ENCODE measurements at places on chromosomes 11 and 22.

GRCh38 chr11:66407651-66408050 is 13.2 kb upstream of the NPAS4 start:
- DNase-seq: no peak

DNA sequence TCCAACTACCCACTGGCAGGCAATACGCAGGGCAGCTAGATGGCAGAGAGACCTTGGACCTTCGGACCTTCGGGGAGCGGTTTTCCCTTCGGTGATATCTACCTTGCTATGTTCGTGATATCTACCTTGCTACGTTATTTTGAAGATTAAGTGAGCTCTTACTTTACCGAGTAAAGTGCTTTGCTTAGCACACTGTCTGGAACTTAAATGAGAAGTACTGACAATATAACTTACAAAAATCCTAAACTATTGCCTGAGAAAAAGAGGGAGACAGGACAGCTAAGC is 1.0 kb upstream of the PRDM10 start:
- no peak for DNase-seq

DNA sequence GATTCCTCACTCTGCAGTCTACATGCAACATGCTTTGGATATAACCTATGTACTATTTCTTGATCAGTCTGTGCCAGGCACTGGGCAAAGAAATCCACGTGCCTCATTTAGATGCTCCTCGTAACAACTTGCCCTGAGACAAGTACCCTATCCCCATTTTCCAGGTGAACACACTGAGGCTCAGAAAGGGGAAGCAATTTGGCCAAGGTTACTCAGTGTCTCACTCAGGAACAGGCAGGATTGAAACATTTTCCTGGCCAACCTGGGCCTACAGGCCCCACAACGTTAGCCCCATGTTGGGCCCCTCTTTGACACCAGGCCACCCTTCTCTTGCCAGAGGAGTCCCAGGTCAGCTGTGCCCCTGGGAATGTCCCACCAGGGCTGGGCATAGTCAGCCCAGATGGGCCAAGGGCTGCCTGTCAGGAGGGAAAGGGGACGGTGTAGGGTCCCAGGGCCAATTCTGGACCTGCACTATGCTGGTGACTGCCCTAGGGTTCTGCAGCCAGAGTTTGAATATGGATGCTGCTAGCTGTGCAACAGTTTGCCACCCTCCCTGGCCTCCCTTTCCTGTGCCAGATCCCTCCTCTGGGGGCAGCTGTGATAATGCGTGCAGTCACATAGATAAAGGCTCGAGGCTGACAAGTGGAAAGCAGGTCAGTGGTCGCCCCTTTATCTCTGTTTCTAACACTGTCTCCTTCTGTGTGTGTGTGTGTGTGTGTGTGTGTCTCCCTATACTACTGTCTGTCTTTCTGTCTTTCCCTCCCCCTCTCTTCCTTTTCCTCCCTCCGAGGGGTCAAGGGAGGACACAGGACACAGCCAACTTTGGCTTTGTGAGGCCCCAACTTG is 10.4 kb upstream of the EMID1 start:
- no peak for DNase-seq

DNA sequence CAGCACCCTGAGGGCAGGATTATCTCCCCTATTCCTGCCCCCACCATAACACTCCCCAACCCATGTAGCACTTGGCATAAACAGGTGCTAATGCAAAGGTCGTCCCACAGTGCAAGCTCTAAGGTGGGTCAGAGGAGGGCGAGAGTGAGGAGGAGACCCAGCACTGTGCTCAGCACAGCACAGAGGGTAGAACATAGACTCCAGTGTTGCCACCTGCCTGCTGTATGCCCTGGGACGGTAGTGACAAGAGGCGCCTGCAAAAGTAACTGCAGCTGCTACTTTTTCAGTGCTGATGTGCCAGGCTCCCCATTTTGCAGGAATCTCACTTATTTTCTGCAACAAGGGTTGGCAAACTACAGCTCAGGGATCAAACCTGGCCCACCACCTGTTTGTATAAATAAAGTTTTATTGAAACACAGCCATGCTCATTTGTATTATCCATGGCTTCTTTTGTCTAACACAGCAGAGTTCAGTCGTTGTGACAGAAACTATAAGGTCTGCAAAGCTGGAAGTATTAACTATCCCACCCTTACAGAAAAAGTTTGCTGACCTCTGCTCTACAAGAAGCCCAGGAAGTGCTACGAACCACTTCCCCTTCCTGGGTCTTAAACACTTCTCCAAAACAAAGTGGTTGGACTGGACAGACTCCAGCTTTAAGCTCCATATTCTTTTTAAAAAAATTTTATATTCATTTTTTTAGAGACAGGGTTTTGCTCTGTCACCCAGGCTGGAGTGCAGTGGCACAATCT is 16.9 kb upstream of the CDC42BPG start:
- DNase-seq: no peak

DNA sequence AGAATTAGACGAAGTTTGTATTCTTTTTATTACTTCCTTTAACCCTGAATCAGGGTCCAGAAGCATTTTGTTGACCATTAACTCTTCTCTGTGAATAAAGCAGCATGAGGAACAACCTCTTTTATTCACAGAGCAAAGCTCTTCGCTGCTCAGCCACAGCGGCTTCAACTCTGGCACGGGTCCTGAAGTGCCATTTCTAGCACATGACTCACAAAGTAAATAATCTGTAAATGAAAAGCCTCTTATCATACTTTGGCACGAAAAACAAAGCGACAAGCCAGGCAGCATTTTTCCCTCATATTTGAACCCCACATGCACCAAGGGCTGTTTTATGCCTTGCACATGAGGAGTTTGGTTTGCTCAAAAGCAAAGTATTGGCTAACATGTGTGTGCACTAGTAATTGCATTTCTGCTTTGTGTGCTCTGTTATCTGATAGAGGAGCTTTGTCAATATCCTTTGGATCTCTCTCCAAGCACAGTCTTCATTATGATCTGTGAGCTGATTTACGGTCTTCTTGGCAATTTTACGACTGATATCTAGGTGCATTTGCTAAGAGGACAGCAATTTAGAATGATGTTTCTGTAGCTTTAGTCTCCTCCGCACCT is 33.0 kb upstream of the APOBEC3A start:
- no peak for DNase-seq

- no peak for DNase-seq
Measured at GRCh38 chr11:60469723-60470122, 14.1 kb downstream of the MS4A1 start.

GRCh38 chr22:50222508-50222907 is 21.7 kb downstream of the SELENOO start:
- DNase-seq: no peak

DNA sequence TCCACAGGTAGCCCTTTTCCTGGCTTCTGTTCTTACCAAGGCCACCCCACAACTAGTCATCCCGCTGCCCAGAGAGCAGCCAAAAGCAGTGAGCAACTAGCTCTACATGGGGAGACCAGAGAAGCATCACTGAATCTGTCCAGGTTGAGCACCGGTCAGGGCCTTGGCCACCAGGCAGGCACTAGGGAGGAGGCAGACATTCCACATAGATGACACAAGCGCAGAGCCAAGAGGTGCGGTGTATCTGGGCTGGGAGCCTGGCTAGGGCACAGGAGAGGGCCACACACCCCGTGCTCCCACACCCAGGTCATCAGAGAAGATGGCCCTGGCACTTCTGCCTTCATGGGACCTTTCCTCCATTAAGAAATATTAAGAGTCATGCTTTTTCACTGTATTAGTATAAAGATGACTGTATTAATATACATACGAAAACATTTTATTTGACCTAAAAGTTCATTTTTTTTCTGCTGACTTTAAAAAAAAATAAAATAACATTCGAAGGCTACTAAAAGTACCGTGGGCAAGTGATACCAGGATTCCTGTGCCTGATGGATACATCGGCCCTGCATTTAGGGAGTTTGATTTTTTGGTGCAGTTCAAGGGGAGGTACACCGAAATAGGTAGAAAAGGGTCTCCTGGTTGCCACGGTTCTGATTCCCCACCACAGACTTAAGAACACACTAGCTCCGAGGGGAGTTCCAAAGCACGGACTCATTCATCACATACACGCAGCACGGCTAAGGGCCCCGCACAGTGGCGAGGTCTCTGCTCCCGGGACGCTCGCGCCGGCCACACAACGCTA is 1.2 kb downstream of the DGCR2 start:
- DNase-seq: no peak

GRCh38 chr22:36197065-36197440 is 4.6 kb downstream of the APOL4 start:
- no peak for DNase-seq

DNA sequence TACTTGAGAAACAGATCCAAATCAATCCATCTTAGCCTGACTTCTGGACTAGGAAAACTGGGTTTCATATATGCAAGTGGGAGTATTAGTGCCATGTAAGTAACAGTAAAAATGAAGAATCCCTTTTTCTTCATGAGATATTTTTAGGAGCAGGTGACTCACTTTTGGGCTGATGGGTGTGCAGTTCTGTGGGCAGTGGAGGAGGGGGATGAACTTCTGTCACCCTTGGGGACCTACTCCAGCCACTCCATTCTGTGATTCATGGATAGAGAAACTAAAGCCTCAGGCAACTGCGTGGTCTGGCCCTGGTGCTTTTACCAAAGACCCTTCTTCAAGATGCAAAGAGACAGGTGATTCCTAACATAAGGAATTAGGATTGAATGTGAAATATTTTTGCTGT is 208.6 kb upstream of the NARS2 start:
- no peak for DNase-seq

- DNase-seq: no peak
Measured at GRCh38 chr11:77413850-77414460, 59.9 kb downstream of the PAK1 start.

DNA sequence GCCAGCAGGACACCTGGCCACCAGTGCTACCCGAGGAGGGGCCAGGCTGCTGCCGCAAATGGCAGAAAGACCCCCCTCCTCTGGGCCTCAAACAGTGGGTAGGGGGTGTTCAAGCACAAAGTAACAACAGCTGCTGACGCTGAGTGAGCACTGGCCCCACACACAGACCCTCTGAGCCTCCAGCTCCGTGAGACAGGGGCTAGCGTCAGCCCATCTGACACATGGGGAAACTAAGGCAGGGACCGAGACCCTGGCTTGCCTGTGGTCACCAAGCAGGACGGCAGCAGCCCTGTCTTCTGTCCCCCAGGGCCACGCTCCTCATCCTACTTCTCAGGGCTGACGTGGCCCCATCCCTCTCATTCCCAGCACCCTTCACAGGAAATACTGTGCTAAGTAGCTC is 36.5 kb downstream of the NUP50 start:
- no peak for DNase-seq

GRCh38 chr11:113593698-113594308 is 112.3 kb downstream of the TMPRSS5 start:
- no peak for DNase-seq

GRCh38 chr11:128628325-128628673 is 40.9 kb upstream of the ETS1 start:
- no peak for DNase-seq

GRCh38 chr22:49604732-49605302 is 222.9 kb downstream of the BRD1 start:
- no peak for DNase-seq

DNA sequence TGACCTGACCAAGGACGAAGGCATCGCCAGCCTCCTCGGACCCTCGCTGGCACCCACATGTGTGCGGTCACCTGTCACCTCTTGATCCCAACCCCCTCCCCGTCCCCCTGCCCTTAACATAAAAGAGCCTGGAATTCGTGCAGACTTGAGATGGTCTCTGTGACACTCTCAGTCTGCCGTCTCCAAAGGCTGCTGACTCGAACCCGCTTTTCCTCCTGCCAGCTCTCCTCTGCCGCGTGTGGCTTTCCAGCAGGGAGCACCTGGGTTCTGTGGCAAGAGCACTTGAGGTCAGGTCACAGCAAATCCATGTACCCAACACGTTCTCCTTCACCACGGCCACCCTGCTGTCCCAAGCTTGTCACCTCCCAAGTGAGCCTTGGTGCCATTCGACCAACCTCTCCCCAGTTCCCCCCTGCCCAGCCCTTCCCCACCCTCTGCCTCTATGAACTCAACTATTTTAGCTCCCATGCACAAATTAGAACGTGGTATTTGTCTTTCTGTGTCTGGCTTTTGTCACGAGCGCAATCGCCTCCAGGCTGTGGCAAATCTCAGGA is 207.6 kb downstream of the BRD1 start:
- DNase-seq: no peak

GRCh38 chr11:102416976-102417375 is 35.6 kb downstream of the TMEM123 start:
- no peak for DNase-seq

- no peak for DNase-seq
Measured at GRCh38 chr11:64888406-64888728, 9.9 kb upstream of the EHD1 start.

DNA sequence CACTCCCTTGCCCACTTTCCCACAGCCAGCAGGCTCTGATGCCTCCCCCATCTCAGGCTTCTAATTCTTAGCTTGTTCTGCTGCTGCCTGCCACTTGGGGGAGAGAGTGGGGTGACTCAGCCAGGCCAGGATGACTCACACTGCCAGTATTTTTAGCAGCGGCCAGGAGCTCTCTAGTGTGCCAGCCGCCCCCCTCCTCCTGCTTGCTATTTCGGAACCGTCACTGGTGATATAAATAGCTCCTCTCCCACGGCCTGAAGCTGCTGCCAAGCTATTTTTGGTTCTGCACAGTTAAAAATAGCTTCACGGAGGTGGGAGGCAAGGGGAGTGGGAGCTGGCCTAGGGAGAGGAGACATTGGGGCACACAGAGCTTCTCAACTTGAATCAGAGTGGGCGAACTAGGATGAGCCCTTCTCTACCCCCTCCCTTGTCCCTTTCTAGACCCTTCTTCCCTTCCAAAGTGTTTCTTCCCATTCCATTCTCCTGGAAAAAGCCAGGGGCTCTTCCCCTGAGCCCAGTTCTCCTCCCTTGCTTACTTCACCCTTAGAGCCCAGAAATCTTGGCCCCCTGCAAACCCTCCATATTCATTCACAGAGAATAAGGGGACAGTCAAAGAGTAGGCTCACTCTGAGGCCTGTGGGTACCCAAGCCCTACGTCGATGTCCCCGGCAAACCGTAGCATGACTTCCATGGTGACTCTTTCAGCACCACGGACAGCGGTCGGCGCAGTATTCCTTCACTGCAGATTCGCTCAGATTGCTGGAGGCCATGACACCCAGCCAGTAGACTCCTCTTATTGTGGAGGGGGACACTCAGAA is 2.5 kb upstream of the NPAS4 start:
- peak; percentile 42 for DNase-seq

DNA sequence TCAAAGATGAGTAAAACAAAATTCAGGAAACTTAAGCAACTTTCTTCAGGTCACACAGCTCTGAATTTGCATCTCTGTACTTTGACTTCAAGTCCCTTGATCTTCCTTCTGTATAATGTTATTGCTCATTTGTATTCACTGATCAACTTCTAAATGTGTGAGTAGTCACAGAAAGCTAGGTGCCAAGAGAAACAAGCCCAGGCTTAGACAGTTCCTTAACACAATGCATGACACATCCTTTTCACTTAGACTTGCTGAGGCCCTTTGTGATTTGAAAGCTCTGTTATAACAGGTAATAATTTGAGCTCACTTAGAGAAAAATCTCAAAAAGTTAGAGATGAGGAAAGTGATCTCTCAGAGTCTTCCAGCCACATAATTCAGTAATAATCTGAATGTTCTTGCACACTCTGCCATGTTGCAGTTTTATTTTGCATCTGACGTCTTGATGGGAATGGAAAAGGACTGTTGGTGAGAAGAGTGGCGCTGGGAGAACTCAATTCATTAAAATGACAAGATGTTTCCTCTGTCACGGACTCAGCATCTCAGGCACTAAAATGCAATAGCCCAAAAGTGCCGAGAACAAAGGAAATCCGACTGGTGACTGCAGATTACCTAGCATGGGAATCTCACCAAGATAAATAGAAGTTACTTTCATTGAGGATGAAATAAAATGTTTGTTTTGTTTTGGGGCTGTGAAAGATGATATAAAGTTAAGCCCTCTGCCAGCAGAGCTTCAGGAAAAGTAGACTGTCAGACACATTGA is 665.3 kb downstream of the OPCML start:
- DNase-seq: no peak

GRCh38 chr11:33879375-33879774 is 12.5 kb downstream of the LMO2 start:
- DNase-seq: no peak

Data from stimulated activated CD4-positive, alpha-beta T cell treated with anti-CD3 and anti-CD28 coated beads, TNF-alpha, amount 100 ng/mL, for 4 hours (primary cell).